A549 treated with CORT108297 at 1 μM for 4 hours (cell line): ENCODE measurements at places on chromosomes 5 and 9. TPM values are rescaled to one million over a fixed set of nuclear protein-coding genes. Genes with fewer than 3 reads are reported as not detected.

The PCDHB7 gene
- total RNA-seq, result 0.03 TPM in 1 of 5 replicates, not detected in the others

The ARID3C gene
- total RNA-seq, result 0.15 to 0.25 TPM (median 0.24 TPM) in 4 of 5 replicates, not detected in the other

The CBY3 gene
- not detected in 5 replicates for total RNA-seq

The LVRN gene
- total RNA-seq, result 0.06 to 0.29 TPM (median 0.19 TPM) in 4 of 5 replicates, not detected in the other

The TEX48 gene
- total RNA-seq, result not detected in 5 replicates

The TNIP1 gene
- 121 to 144 TPM (median 134 TPM) in 5 replicates for total RNA-seq

The INSL6 gene
- not detected in 5 replicates for total RNA-seq

The ST8SIA4 gene
- 0.27 to 0.43 TPM (median 0.39 TPM) in 5 replicates for total RNA-seq

The TYRP1 gene
- total RNA-seq, result 0.12 TPM in 1 of 5 replicates, not detected in the others

The CCL21 gene
- total RNA-seq, result not detected in 5 replicates

The SH3RF2 gene
- total RNA-seq, result 2.6 to 3.5 TPM (median 3.4 TPM) in 5 replicates

The OR13J1 gene
- total RNA-seq, result not detected in 5 replicates

The TOR1B gene
- 21.3 to 26.5 TPM (median 24.1 TPM) in 5 replicates for total RNA-seq

The SPINK4 gene
- 0.28 TPM in 1 of 5 replicates, not detected in the others for total RNA-seq

The LRRC19 gene
- total RNA-seq, result not detected in 5 replicates

The KIF4B gene
- 0.02 to 0.05 TPM (median 0.03 TPM) in 3 of 5 replicates, not detected in the others for total RNA-seq
